ENCODE measurements at places on chromosomes 13 and 19. TPM values are rescaled to one million over a fixed set of nuclear protein-coding genes. Genes with fewer than 3 reads are reported as not detected.

Gene GZMM
- 52.1 TPM for total RNA-seq

Gene CYP4F3
- total RNA-seq: not detected

Gene RASL11A
- 0.35 TPM for total RNA-seq

Gene ZNF793
- total RNA-seq: 3.9 TPM

Gene SHISA2
- 0.63 TPM for total RNA-seq

Gene GADD45GIP1
- 18.0 TPM for total RNA-seq

Gene PNMA8C
- not detected for total RNA-seq

Gene ZNF560
- total RNA-seq: not detected

Gene CDX2
- total RNA-seq: not detected

Gene NXNL1
- not detected for total RNA-seq

Gene MAP4K1
- total RNA-seq: 278 TPM

Gene ERFL
- 2.6 TPM for total RNA-seq

Gene ZNF574
- 14.6 TPM for total RNA-seq

Gene RAB20
- 8.4 TPM for total RNA-seq

Gene ZSCAN18
- 16.6 TPM for total RNA-seq

Gene UBE2L5
- not detected for total RNA-seq

Gene TMEM272
- total RNA-seq: 3.2 TPM

Gene SLC25A41
- not detected for total RNA-seq

Gene KRTDAP
- total RNA-seq: not detected

Gene GPALPP1
- 28.8 TPM for total RNA-seq

Gene PSG3
- total RNA-seq: not detected

Gene PRTN3
- not detected for total RNA-seq

Gene LRRC8E
- total RNA-seq: not detected

Gene SYT5
- not detected for total RNA-seq

Gene CGB1
- total RNA-seq: not detected

Gene SYCN
- total RNA-seq: not detected

Gene ZIC2
- 0.26 TPM for total RNA-seq

Gene FXYD3
- not detected for total RNA-seq

Gene CACNA1A
- total RNA-seq: 1.2 TPM

Gene ESD
- total RNA-seq: 98.0 TPM

Gene CFAP97D2
- not detected for total RNA-seq

Gene CAPN12
- total RNA-seq: 10.2 TPM

Gene FARP1
- total RNA-seq: 1.1 TPM

Gene MEIOSIN
- not detected for total RNA-seq

Gene ATP4B
- not detected for total RNA-seq

Gene ZNF497
- total RNA-seq: 2.1 TPM

Gene KIR2DL3
- total RNA-seq: 0.38 TPM

Gene FXYD1
- total RNA-seq: 6.3 TPM

Gene KLF1
- not detected for total RNA-seq

Gene ADM5
- 5.3 TPM for total RNA-seq

Gene KLK4
- not detected for total RNA-seq

Gene ACP7
- not detected for total RNA-seq

Gene NCAN
- not detected for total RNA-seq

Measured in activated naive CD4-positive, alpha-beta T cell treated with anti-CD3 and anti-CD28 coated beads, Interleukin-2, amount 10 ng/mL, durations not matched to agents 5 hours and 36 hours (primary cell).